ENCODE measurements at places on chromosomes 2 and 18.

DNA sequence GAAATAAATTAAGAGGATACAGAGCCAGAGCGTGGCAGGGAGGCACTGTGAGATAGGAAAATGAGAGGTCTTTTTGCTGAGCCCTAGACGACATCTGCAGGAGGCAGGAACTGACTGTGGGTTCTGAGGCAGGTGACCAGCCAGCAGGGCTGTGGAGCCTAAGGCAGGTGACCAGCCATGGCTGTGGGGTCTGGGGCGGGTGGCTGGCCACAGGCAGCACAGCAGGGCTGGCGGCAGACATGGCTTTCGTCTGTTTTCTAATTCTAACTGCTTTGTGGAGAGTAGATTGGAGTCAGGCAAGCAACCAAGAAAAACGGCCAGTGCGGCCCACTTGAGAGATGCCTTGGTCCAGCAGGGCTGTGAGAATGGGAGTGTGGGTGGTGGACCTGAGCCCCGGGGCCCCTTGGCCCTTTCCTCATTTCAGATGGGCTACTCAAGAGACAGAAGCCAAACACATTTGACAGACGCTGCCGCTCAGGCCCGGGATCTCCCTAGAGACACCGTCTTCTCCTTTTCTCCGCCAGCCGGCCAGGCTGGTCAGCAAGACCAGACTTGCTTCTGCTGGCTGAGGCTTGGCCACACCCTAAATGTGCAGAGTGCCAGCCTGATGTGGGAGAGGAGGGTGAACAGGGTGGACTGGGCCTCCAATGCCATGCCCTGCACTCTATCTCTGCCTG is 19.7 kb upstream of the GNAL start:
- DNase-seq = no peak

DNA sequence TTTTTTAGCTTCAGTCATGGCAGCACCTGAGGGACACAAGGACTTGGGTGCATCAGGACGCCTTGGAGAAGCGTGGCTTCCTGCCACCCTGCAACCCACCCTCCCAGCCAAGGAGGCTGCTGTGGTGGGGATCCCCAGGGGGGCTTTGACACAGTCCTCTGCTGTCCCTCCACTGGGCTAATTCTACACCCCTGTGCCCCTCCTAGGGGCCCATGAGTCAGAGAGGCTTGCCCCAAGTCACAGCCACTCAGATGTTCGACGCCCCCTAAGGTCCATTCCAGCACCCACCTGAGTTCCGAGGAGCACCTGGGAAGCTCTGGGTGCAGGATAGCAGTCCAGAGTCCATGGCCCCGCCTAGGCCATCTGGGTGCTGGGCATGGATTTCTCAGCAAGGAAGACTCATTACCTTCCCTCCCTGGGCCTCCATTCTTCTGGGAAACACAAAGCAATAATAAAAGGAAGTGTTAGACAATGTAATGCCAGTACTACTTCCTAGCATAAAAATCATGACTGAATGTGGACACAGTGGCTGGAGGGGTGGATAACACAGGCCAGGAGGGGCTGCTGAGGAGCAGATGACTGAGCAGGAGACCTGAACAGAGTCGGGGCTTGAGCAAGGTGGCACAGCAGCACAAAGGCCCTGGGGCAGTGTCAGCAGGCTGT is 3.7 kb downstream of the ALPG start:
- no peak for DNase-seq

DNA sequence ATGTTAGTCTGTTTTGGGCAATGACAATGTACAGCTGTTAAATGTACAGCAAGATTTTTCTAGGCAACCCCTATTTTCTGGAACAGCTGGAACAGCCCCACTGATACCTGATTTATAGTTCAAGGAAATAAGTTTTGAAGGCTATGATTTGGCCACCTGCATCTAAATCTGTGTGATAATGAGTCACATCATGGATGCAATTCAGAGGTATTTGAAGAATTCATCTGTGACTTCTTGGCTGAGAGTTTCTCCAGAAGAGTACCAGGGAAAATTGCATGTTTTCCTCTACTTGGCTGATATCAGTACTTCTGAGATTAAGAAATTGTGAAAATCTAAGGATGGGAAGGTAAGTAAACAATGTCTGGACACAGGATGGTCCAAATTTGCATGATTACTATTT is 40.7 kb upstream of the NT5C1B start:
- DNase-seq = no peak

- DNase-seq = no peak
These were observed 151.2 kb upstream of the ALKAL2 start for GRCh38 chr2:439077-439476.

- no peak for DNase-seq
These were observed 58.7 kb upstream of the RMDN2 start for GRCh38 chr2:37866171-37866934.

DNA sequence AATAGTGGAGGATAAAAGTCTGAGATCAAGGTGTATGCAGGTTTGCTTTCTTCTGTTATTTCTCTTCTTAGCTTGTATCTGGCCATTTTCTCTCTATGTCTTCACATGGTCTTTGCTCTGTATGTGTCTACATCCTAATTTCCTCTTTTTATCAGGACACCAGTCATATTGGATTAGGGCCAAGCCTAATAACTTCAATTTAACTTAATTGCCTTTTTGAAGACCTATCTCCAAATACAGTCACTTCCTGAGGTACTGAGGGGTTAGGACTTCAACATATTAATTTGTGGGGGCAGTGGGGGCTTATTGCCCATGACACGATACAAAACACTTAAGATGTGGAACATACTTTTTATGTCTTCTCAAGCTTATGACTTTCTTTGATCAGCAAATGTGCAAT is 632.9 kb upstream of the CELF4 start:
- DNase-seq = no peak

GRCh38 chr2:134527381-134527780 is 191.4 kb downstream of the TMEM163 start:
- no peak for DNase-seq

DNA sequence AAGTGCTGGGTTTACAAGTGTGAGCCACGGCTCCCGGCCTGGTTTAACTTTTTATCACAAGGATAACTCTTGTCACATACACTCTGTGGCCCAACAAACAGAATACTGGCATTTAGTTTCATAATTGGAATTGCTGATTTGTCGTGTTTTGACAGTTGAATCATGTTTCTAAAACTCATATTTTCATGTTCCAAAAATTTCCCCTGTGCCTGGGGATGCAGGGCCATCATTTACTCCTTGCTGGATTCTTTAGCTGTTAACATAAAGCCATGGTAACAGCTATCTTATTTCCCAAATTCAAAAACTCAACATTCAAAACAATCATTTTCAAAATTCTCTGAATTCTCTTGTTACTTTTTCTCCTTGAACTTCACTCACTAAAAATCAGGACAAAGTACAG is 16.5 kb upstream of the ATG16L1 start:
- no peak for DNase-seq

- no peak for DNase-seq
These were observed 27.3 kb downstream of the ANXA4 start for GRCh38 chr2:69769272-69769671.

DNA sequence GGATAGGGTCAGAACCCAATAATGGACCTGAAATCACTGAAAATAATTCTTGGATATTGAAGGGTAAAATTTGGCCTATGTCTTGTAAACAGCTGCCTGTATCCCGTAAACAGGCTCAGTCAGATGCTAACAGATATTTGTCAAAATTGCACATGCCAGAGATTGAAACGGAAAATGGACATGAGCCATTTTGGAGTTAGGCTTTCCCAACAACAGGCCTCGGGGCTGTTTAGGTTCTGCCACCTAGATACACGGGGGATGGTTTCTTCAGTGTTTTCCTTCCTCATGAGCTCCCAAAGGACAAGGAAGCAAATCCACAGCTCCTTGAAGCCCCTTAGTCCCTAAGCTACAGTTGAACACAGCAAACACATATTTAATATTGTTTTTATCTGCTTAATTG is 204.2 kb upstream of the FOSL2 start:
- DNase-seq = no peak

DNA sequence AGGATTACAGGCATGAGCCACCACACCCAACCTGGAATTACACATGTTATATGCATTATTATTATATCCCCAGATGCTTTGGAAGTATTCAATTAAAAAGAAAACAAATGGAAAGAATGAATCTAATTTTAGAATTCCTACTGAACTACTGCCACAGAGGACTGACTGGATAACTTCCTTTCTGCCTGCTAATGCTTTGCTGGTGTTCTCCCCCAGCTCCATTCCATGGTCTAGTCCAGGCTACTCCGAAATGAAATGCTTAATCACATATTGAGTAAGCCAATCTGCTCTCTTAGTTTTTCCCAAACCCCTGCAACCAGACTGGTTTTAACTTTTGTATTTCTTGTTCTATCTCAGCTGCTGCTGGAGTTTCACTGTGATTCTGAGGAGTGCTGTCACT is 519.1 kb downstream of the SOX11 start:
- no peak for DNase-seq

DNA sequence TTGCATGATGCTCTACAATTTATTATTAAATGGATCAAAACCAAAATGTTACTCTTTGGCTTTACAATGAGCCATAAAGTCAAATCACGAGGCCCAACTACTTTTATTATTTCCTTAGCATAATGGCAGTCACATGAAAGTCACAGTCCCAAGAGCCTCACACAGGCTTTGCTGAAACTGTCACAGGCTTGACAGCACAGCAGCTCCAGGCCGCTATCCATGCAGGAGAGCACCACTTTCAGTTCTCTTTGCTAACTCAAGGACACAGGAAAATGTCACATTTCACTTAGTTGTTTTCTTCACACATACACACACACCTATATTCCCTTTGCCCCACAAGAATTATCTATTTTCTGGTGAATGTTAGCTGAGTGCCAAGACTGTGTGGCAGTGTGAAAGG is 11.1 kb upstream of the MSGN1 start:
- DNase-seq = no peak

GRCh38 chr2:121902616-121903015 is 147.2 kb downstream of the TSN start:
- DNase-seq = no peak

DNA sequence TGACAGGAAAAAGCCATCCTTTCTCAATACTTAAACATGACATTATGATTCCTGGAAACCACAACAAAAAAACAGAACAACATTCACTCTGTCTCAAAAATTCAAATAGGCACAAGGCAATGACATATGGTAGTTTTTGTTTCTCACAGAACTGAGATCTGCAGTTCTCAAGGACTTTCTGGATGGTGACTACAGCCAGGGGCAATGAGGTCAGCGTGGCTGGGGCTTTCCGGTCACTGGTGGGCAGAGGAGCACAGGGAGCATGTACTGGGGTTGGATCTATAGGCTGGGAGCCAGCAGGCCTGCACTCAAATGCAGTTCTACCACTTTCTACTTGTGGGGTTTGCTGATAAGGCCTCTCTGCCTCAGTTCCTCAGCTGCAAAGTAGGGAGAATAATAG is 72.0 kb downstream of the CTAGE1 start:
- no peak for DNase-seq

GRCh38 chr2:224837558-224837957 is 121.4 kb upstream of the CCDC195 start:
- no peak for DNase-seq

GRCh38 chr2:207993151-207993763 is 32.1 kb downstream of the PLEKHM3 start:
- no peak for DNase-seq

- no peak for DNase-seq
These were observed 40.2 kb downstream of the SEMA4F start for GRCh38 chr2:74694281-74694680.

- DNase-seq = no peak
These were observed 241.8 kb downstream of the STK39 start for GRCh38 chr2:168005586-168005985.

- no peak for DNase-seq
These were observed 72.1 kb downstream of the TTC32 start for GRCh38 chr2:19829672-19830071.

All from stimulated activated CD8-positive, alpha-beta memory T cell treated with anti-CD3 and anti-CD28 coated beads, Interleukin-15, amount 100 ng/mL, for 24 hours (primary cell).